GM23248 (cell line): ENCODE measurements at places on chromosomes 6 and 20. TPM values are rescaled to one million over a fixed set of nuclear protein-coding genes. Genes with fewer than 3 reads are reported as not detected.
A peak's percentile ranks its signal among the peaks of the same experiment; 100 is the strongest.

DNA sequence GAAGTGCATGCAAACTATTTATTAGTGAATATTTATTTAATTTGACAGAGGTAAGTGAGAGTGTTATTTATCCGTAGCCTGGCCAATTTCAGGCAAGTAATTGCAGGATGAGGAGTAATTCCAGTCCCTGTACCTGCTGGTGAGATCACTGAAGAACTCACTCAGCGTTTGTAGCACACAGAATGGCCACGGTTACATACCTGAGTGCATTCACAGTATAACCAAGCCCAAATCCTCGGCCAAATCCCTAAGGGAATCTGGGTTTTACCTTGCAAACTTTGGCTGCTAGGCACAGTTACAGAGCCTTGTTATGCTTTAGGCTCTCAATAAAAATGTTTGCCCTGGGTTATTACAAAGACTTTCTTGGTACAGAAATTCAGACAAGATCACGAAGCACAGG, 93.3 kb downstream of the KCNQ5 start:
- H3K27me3 ChIP-seq: no peaks in the 10 kb centered on the region
- H3K36me3 ChIP-seq: peaks cover 4% of the 10 kb centered on the region; the same call in 1 of the 2 replicates
- no peak overlapping the region for H3K4me3 ChIP-seq
- no peak for DNase-seq

SSTR4 gene
- not detected in 2 replicates for total RNA-seq

BMP6 gene
- 4.6 and 10.3 TPM in 2 replicates for total RNA-seq

POU5F1 gene
- 0.22 TPM in 1 of 2 replicates, not detected in the other for total RNA-seq

PKHD1 gene
- total RNA-seq: not detected in 2 replicates

DNA sequence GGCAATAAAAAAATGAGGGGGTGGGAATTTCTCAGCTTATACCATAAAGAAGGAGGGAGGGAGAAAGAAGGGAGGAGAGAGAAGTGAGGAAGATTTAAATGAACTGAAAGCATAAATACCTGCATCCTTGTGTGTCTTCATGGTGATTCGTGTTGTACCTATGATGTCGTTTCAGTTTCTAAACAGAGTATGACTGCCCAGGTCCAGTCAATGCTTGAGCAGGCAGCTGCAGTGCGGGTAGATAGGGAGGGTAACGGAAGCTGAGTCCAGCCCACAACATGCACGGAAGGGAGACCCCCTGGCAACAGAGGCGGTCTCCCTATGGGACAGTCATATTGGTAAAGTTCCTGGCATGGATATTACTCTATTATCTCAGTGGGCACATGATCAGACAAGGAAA, 184.5 kb downstream of the KIF16B start:
- no peaks in the 10 kb centered on the region for H3K4me1 ChIP-seq
- no peaks in the 10 kb centered on the region for H3K27me3 ChIP-seq
- DNase-seq: no peak
- H3K27ac ChIP-seq: no peak overlapping the region
- no peaks in the 10 kb centered on the region for H3K36me3 ChIP-seq
- H3K4me3 ChIP-seq: no peak overlapping the region

UNC5CL gene
- total RNA-seq: not detected in 2 replicates

DNA sequence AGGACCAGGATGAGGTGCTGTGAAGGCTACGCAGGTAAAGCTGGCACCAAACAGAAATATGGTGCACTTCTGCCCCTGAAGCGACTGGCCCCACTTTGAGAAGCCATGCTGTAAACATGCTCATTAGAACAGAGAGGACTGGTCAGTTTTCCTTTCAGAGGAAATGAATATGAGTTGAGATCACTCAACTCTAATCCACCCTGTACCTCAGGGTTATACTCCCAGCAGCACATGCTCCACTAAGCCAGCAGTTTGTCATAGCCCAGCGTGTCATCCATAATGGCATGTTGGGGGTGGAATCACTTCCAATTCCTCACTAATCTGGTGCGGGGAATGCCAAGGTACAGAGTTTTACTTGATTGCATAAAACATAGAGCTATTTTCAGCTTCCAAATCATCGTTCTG, 98.1 kb downstream of the HIVEP2 start:
- no peaks in the 10 kb centered on the region for H3K36me3 ChIP-seq
- H3K27me3 ChIP-seq: no peaks in the 10 kb centered on the region
- peaks cover 97% of the 10 kb centered on the region for H3K4me1 ChIP-seq
- DNase-seq: peak; percentile 95

- H3K4me1 ChIP-seq: no peaks in the 10 kb centered on the region
- DNase-seq: peak; percentile 6
- H3K36me3 ChIP-seq: no peaks in the 10 kb centered on the region
Measured at GRCh38 chr6:25576919-25577318, 75.1 kb upstream of the SCGN start.

DNA sequence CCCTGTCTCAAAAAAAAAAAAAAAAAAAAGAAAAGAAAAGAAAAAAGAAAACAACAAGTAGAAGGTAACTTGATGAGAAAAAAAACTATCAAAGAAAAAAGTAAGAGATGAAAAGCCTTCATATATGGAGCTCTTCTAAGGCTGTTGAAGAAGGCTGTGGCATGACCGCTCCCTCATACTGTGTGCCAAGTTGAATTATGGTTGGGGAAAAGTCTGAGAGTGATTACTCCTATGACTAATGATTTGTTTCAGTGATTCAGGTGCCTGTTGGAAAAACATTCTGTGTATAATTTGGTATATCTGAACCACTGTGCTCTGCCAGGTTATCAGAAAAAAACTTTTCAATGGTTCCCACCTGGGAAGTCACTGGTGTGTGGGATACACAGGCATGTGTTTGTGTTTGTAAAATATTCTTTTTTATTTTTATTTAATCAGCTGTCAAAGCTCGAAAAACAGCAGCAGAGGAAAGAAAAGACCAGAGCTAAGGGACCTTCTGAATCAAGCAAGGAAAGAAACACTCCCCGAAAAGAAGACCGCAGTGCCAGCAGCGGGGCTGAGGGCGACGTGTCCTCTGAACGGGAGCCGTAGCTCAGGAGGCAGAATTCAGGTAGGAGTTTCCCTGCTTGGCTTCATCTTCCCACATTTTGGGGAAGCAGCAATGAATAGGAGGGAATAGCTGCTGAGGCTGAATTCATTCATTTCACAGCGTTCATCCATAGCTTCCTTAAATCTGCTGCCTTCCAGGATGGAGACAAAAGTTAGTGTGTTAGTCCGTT, 69.7 kb upstream of the SCP2D1 start:
- H3K36me3 ChIP-seq: no peaks in the 10 kb centered on the region
- H3K27ac ChIP-seq: no peak overlapping the region
- H3K27me3 ChIP-seq: no peaks in the 10 kb centered on the region
- no peak for DNase-seq
- H3K4me1 ChIP-seq: no peaks in the 10 kb centered on the region; the same call in 1 of the 2 replicates

DNA sequence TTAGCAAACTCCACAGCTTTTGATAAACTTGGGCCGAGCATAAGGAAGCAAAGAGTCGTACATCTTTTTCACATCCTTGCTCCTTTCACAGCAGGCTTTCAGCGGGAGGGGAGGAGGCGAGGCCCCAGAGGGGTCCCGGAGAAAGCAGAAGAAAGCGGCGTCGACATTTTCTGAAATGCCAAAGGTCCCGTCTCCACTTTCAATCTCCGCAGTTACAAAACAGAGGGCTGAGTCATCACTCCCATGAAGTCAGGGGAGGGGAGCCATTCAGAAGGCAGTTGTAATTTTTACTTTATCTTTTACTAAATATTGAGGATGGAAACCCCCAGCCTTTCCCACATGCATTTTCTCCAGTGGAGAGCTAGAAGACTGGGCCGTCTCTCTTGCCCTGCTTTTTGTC, 174.2 kb upstream of the THBS2 start:
- peaks cover 13% of the 10 kb centered on the region for H3K4me1 ChIP-seq
- peak; percentile 88 for DNase-seq
- H3K27ac ChIP-seq: peak overlapping the region; percentile 68
- no peaks in the 10 kb centered on the region for H3K27me3 ChIP-seq
- H3K4me3 ChIP-seq: peak overlapping the region; percentile 64
- no peaks in the 10 kb centered on the region for H3K36me3 ChIP-seq

SYNCRIP gene
- 77.9 and 99.0 TPM in 2 replicates for total RNA-seq

- H3K36me3 ChIP-seq: no peaks in the 10 kb centered on the region
- H3K4me1 ChIP-seq: no peaks in the 10 kb centered on the region
- DNase-seq: no peak
- no peak overlapping the region for H3K4me3 ChIP-seq
Measured at GRCh38 chr6:131555992-131556391, 17.0 kb upstream of the ARG1 start.

PFDN4 gene
- total RNA-seq: 64.5 and 70.9 TPM in 2 replicates

GRCh38 chr6:22366214-22366613, 69.4 kb upstream of the PRL start:
- no peak overlapping the region for H3K27ac ChIP-seq
- peak; percentile 32 for DNase-seq
- H3K4me3 ChIP-seq: no peak overlapping the region
- H3K36me3 ChIP-seq: no peaks in the 10 kb centered on the region

- no peaks in the 10 kb centered on the region for H3K4me1 ChIP-seq
- H3K27ac ChIP-seq: no peak overlapping the region
- no peak for DNase-seq
- H3K36me3 ChIP-seq: no peaks in the 10 kb centered on the region
- H3K4me3 ChIP-seq: no peak overlapping the region
Measured at GRCh38 chr6:150547502-150548222, 52.0 kb upstream of the PLEKHG1 start.

GRCh38 chr6:36633370-36633769, 39.2 kb downstream of the SRSF3 start:
- no peaks in the 10 kb centered on the region for H3K4me1 ChIP-seq
- no peak overlapping the region for H3K4me3 ChIP-seq
- H3K27me3 ChIP-seq: no peaks in the 10 kb centered on the region
- H3K36me3 ChIP-seq: no peaks in the 10 kb centered on the region

ADGB gene
- total RNA-seq: not detected in 2 replicates

- no peak overlapping the region for H3K27ac ChIP-seq
- H3K4me1 ChIP-seq: peaks cover 11% of the 10 kb centered on the region
- no peak overlapping the region for H3K4me3 ChIP-seq
- H3K36me3 ChIP-seq: no peaks in the 10 kb centered on the region
- peak; percentile 52 for DNase-seq
- no peaks in the 10 kb centered on the region for H3K27me3 ChIP-seq
Measured at GRCh38 chr6:75431379-75431778, 62.2 kb downstream of the FILIP1 start.

NR2E1 gene
- not detected in 2 replicates for total RNA-seq

- H3K36me3 ChIP-seq: no peaks in the 10 kb centered on the region
- H3K27ac ChIP-seq: no peak overlapping the region
- H3K4me3 ChIP-seq: no peak overlapping the region
- H3K4me1 ChIP-seq: no peaks in the 10 kb centered on the region
Measured at GRCh38 chr6:41156771-41157170, 2.6 kb upstream of the TREML1 start.

CST5 gene
- total RNA-seq: not detected in 2 replicates

- peaks cover 49% of the 10 kb centered on the region for H3K4me1 ChIP-seq
- H3K27me3 ChIP-seq: no peaks in the 10 kb centered on the region
- peak overlapping the region; percentile 92 for H3K27ac ChIP-seq
- H3K4me3 ChIP-seq: peak overlapping the region; percentile 49
Measured at GRCh38 chr20:36466089-36466488, 75.2 kb upstream of the MYL9 start.

DDX43 gene
- total RNA-seq: 0.11 and 0.13 TPM in 2 replicates

APOM gene
- 0.76 and 3.3 TPM in 2 replicates for total RNA-seq

GRCh38 chr6:47321577-47321976, 11.9 kb upstream of the TNFRSF21 start:
- H3K36me3 ChIP-seq: no peaks in the 10 kb centered on the region
- no peak overlapping the region for H3K4me3 ChIP-seq
- 0 out of 2 replicates have a peak, but pooled peaks cover 6% of the 10 kb centered on the region for H3K27me3 ChIP-seq
- no peaks in the 10 kb centered on the region for H3K4me1 ChIP-seq
- no peak overlapping the region for H3K27ac ChIP-seq

DNA sequence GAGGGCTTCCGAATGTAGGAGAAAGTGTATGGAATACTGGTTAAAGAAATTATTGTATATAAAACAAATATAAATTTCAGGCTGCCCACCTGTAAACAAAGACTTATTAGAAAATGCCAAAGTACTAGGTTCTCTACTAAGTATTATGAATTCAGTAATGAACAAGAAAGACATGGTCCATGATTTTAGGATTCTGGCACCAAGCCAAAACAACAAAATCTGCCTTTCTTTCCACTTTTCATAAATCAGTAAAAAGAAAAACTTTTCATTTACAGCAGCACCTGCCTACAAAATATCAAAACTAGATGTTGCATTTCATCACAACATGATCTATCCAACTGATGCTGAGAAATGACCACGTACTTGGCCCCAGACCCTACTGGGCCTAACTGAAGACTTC, 14.5 kb upstream of the SNRPB start:
- H3K4me3 ChIP-seq: no peak overlapping the region
- H3K27me3 ChIP-seq: no peaks in the 10 kb centered on the region
- peaks cover 49% of the 10 kb centered on the region for H3K36me3 ChIP-seq
- DNase-seq: no peak

DNA sequence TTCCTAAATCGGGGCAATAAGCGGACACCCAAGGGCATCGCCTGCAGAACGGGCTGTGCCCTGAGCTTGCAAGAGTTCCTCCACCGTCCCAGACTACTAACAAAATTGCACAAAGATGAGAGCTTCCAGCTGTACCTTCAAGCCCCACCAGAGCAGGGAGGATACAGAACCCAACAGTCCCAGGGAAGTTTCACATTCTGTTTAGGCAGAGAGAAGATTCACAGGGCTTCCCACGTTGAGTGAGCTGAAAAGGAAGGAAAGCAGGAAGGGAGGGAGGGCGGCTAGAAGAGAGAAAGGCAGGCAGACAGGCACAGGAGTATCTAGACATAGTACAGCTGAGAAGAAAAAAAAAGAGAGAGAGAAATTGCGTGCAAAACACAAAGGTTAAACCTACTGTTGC, 112.6 kb upstream of the AFDN start:
- H3K27ac ChIP-seq: no peak overlapping the region
- no peaks in the 10 kb centered on the region for H3K36me3 ChIP-seq
- no peaks in the 10 kb centered on the region for H3K27me3 ChIP-seq
- no peaks in the 10 kb centered on the region for H3K4me1 ChIP-seq
- DNase-seq: no peak
- no peak overlapping the region for H3K4me3 ChIP-seq

DNA sequence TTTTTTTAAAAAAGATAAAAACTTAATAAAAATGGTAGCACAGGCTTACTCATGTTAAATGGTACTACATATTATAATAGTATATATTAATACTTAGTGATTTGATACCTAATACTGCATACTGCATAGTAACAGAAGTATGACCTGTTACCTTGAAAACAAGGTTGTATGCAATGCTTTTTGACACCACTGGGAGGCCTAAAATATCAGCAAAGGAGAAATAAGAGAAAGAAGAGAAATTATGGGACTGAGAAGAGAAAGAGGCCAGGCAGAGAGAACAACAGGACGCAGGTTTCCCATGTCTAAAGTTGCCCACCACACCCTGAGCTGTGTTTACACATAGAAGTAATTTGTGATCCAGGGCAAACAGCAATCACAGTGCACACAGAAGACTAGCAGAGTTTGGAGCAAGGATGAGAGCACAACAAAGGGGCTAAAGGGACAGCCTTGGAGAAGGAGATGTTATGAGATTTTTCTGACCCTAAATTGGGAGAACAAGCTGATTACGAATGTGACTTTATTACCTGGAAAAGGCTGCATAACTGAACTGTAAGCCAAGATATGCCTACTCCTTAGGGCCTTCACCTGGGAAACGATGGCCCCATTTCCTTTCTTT, 73.2 kb downstream of the ROS1 start:
- peak; percentile 43 for DNase-seq
- H3K27me3 ChIP-seq: no peaks in the 10 kb centered on the region
- no peak overlapping the region for H3K27ac ChIP-seq
- H3K4me3 ChIP-seq: no peak overlapping the region
